ENCODE measurements at places on chromosomes 7 and 10. TPM values are rescaled to one million over a fixed set of nuclear protein-coding genes. Genes with fewer than 3 reads are reported as not detected.

GRCh38 chr10:119020627-119020946 is 8.9 kb upstream of the NANOS1 start:
- DNase-seq, result no peak

- no peak for DNase-seq
Observed at GRCh38 chr7:32043688-32044087, 26.5 kb downstream of the PDE1C start.

DNA sequence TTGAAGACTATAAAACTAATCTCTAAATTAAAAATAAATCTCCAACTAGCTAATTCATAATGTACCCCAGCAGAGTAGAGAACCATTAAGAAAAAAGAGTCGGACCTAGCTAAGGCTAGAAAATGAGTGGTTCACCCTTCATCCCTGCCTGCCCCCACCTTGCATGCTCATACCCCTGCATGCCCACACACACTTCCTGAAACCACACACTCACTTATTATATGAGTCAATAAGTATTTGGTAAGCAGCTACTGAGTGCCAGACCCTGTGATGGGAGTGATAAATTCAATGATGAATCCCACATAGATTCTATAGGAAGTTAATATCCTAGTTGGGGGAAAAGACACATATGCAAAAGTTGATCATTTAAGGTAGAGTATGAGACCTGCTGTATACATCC is 152.9 kb upstream of the INHBA start:
- no peak for DNase-seq

- no peak for DNase-seq
Observed at GRCh38 chr7:154431045-154431444, 378.8 kb downstream of the DPP6 start.

DNA sequence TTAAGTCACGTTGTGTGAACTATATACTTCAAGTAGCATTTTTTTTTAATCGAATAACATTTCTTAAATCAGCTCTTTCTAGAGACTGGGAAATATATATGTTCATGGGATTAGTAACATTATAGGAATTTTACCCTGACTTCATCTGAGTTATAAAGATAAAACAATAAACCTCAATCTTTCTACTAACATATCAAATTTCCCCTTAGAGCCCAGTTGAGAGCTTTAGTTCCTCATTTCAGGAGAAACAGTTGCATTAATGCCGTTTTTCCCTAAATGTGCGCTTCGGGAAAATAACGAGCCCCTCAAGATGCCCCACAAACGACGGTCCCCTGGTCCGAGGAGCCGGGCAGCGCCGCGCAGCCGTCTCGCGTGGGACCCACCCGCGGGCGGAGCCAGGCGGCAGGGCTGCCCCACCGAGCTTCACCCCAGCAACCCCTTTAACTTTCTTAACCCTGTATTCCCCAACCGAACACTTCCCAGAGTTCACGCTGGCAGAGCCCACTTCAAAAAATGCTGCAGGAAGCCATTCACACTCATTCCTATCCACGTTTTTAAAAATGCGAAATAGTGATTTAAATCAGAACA is 152.5 kb upstream of the YAE1 start:
- no peak for DNase-seq

DNA sequence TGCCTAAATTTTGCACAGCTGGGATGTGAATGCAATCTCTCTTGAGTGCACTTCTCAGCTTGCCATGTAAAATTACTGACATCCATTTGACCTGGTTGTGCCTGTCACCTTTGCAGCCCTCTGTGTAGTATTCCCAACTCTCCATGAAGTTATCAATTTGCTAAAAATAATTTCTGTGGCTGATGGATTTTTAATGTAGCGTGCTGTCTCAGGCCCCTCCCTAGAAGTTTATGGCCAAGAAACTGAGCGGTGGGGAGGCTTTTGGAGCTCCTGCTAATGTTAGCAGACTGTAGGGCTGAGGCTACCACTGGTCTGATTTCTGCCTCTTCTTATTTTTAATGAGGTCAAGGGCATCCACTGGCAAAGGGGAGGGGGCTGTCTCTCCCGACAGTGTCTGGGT is 577.0 kb upstream of the DPP6 start:
- DNase-seq, result no peak

DNA sequence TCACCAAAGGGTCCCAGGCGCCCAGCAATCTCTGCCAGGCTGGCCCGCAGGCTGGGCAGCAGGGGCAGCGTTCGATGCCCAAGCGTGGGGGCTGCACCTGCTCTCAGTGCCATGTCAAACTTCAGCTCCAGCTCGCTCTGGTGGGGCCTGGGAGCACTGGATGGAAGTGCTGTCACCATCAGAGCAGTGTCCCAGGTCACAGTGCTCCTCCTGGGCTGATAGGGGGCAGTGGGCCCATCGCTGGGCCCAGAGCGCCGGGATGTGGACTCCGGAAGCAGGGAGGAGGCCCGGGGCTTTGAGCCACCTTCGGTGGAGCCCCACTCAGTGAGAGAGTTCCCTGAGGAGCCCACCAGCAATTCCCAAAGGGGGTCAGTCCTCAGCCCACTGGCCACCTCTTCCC is 2.2 kb downstream of the PRRT4 start:
- no peak for DNase-seq

GRCh38 chr10:88971221-88972061 is 18.9 kb upstream of the ACTA2 start:
- DNase-seq, result no peak

GRCh38 chr10:121928528-121928884 is 675 bp upstream of the ATE1 start:
- DNase-seq, result no peak

DNA sequence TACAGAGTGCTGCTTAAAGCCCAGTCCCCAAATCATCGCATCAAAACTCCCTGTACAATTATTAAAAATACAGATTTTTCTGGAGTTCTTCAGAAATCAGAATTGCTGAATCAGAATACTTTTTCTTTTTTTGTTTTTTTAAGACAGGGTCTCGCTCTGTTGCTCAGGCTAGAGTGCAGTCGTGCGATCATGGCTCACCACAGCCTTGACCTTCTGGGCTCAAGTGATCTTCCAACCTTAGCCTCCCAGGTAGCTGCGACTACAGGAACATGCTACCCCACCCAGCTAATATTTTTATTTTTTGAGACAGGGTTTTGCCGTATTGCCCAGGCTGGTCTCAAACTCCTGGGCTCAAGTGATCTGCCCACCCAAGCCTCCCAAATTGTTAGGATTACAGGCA is 3.9 kb downstream of the BBIP1 start:
- DNase-seq, result no peak

DNA sequence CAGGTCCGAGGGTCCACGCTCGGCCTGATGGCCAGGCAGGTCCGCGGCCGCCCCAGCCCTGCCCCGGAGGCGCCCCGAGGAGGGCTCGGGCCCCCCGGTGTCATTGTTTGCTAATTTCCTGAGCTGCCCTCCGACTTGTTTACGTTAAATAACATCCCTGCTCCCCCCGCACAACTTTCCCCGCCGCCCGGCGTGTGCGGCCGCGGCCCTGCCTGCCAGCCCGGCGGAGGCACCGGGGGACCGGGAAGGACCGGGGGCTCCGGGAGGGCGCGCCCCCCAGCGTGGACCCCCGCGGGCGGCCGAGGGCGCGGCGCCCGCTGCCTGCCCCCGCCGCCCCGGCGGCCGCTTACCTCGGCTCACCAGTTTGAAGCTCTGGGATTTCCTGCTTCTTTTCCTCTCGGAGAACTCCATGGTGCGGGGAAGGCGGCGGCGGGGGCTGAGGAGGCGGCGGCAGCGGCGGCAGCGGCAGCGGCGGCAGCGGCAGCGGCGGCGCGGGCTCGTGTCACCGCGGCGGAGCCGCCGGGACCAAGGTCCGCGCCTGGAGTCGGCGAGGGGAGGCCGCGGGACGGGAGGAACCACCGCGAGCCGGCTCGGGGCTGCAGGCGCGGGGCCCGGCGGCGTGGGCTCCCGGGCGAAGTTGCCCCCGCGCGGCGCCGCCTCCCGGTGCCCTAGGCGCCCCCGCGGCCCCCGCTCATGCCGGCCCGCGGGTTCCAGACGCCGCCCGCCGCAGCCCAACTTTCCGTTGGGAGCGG is 515 bp downstream of the BEND7 start:
- peak; percentile 31 for DNase-seq

GRCh38 chr10:116105264-116105663 is 167.7 kb downstream of the GFRA1 start:
- DNase-seq, result no peak

The APBB1IP gene
- total RNA-seq, result not detected

The ENO4 gene
- 0.37 TPM for total RNA-seq

The PLXDC2 gene
- 4.1 TPM for total RNA-seq

The CDH23 gene
- total RNA-seq, result 2.0 TPM

The CYP3A4 gene
- not detected for total RNA-seq

The EPHB6 gene
- 12.3 TPM for total RNA-seq
